Activated CD8-positive, alpha-beta memory T cell treated with anti-CD3 and anti-CD28 coated beads for 1 hour (primary cell): ENCODE measurements at places on chromosomes 2 and 18.

- no peak for DNase-seq
Measured at GRCh38 chr2:106638043-106638442, 150.9 kb downstream of the CD8B2 start.

DNA sequence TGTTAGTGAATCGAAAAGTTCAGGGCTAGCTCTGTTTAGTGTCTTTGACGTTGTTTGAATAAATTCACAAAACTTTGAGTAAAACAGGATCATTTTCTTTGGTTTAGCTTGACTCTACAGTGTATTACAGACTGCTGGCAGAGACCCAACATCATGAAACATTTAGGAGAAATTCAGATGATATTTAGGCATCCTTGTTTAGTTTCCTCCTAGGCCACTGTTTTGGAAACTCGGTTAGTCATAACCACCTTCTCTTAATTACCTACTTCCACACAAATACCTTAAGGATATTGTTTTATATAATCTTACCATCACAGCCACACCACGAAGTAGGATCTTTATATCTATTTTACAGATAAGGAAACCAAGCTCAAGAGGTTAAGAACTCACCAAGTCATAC is 7.8 kb downstream of the LIMS1 start:
- DNase-seq: no peak

- no peak for DNase-seq
Measured at GRCh38 chr2:12270876-12271588, 445.7 kb upstream of the TRIB2 start.

GRCh38 chr2:152493417-152493816 is 158.4 kb downstream of the FMNL2 start:
- no peak for DNase-seq

- no peak for DNase-seq
Measured at GRCh38 chr18:54880395-54881105, 52.3 kb downstream of the RAB27B start.

DNA sequence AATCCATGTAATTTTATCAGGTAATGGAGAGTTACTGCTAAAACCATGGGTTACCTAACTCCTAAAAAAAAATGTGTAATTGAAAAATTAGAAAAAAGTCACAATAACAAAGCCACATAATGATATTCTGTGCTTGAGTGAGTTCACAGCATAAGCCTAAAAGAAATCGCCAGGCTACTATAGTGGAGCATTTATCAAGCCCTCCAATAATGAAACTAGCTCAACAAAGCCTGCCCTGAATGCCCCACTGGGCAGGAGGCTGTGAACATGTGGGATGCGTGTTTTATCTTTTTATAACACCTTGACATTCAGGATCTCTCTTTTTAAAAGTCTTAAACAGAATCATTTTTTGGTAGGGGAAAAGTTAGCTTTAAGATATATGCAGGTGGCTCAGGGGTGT is 86.3 kb downstream of the KCTD18 start:
- no peak for DNase-seq

GRCh38 chr2:18932853-18933252 is 343.5 kb upstream of the NT5C1B start:
- no peak for DNase-seq

DNA sequence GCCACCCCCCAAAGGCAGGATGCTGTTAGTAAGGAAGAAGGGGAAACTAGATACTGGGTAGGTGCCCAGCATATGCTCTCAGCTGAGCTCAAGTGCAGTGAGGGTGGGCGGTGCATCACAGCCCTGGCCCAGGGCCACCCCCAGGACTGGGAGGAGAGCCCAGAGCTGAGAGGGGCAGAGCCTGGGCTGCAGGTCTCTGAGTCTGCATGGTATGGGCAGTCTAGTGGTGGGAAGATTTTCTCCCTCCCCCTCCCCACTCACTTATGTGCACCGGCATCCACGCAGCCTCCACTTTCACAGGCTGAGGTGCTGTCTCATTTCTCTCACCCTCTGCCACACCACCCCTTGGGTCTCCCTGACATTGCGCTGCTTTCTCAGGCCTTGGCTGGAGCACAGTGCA is 48.5 kb upstream of the CAB39 start:
- no peak for DNase-seq

DNA sequence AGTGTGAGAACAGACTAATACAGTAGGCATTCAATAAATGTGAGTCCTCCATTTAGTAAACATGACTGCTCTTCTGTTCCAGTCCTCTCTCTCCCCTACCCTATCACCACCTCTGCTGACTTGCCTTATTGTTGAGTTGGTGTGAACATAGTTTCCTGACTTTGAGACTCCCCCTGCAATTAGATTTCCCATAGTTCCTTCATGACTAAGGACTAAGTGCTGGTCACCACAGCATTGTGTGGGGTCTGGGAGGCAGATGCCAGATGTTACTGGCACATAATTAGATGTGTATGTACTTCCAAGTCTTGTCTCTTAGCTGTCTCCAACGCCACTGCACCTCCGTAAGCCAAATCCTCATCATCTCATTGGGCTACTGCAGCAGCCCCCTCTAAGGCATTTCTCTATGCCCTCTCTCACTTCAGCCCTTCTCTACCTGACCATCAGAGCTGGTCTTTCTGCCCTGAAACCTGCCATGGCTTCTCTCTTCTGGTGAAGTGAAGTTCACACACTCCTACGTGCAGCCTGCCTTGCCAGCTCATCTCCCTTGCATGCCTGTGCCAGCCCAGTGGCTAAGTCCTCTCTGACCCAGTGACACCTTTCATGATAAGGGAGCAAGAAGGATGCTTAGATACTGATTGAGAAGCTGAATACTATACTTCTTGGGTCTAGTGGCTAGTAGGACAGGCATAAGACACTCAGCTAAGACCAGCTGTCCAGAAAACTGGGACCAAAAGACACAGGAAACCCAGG is 81.6 kb upstream of the ALPP start:
- DNase-seq: no peak

DNA sequence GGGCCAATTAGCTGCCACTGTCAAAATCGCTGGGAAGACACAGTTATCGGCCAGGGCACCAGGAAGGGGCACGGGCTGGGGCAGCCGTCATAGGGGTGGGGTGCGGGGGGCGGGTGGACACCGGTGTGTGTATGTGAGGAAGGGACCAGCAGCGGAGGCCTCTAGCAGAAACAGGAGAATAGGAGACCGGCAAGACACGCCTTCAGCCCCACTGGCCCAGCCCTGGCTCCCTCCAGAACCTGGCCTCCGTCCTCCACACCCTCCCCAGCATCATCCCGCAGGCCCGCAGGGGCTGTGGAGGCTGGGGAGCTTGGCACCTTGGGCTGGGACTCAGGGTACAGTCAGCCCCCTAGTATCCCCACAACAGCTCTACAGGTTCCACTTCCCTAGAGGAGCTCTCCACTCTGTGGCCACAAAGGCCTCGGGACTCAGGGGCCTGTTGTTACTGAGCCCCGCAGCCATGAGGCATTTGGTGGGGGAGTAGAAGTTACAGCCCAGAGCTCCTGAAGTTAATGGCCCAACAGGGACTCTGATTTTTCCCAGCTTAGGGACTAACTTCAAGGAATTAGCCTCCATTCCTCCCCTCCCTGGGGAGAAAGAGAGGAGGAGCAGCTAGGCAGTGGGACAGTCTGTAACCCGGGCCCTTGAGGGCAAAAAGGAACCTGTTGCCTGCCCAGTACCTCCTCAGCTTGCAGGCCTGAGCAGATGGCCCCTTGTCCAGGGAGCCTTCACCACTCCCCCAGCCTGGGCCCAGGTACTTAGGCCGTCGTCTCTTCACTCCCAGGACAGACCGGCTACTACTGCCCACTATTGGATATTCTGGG is 19.9 kb downstream of the SH2D6 start:
- no peak for DNase-seq

DNA sequence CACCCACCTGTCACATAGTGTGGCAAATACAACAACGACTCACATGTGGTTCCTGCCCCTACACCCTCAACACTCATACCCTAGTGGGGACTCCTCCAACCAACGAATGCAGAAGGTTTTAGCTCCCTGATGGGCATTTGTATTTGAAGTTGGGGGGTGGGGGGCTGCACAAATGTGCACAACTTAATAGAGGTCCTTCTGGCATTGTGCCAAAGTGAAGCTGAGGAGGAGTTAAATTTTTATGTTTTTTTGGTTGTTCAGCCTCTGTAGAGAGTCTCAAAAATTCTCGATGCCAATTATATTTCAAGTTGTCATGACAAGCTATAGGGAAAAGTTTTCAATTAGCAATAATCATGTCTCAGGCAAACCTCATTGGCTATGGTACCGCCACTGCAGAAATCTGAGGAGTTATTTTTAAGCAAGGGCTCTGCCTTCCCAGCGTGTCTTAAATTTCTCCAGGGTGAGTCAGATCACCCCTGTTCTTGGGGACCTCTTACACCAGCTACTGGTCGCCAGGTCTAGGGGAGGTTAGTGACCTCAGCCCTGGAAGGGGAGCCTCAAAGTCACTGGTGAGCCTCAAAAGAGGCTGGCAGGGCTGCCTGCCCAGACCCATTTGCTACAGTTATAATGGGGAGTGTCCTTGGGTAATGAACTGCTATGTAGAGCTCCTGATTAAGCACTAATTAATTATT is 102.7 kb upstream of the TAF1B start:
- no peak for DNase-seq

GRCh38 chr2:122070241-122070731 is 314.8 kb downstream of the TSN start:
- no peak for DNase-seq

DNA sequence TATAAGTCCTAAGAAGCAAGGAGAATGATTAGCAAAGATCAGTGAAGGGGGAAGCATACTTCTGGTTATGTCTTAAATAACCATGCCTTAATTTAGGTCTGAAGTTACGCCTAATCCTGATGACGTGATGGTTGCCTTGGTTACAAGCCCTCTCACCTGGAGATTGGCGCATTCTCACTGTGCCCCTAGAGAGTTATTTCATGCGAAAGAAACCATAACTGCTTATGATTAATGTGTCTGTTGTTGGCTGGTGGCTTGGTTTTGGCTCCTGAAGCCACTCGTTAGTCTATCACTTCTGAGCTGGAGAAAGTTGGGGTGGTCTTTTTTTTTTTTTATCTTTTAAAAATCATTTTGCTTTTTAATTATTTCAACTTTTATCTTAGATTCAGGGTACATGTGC is 47.0 kb downstream of the TNFRSF11A start:
- no peak for DNase-seq

GRCh38 chr2:55621802-55622201 is 4.4 kb upstream of the PPP4R3B start:
- no peak for DNase-seq

- no peak for DNase-seq
Measured at GRCh38 chr2:220980966-220981675, 591.0 kb downstream of the EPHA4 start.

DNA sequence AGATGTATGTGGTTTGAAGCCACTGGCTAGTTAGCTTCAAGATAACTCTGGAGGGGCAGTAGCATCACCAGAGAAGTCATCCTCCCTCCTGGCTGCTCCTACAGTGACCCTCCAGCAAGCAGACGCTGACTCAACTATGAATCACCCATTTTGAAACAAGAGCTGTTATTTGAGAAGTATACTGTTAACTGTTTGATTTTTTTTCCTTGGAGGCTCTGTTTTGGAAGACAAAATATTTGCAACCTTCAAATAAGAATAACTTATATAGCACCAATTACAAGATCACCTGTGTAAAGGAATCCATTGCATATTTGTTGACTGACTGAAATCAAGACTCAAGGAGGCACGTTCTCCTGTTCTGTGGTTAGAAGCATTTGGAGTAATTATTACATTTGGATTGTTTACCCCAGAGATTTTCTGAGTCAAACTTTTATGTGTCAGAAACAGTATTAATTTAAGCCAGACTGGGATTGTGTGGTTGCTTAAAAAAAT is 313.8 kb downstream of the MTX2 start:
- no peak for DNase-seq

DNA sequence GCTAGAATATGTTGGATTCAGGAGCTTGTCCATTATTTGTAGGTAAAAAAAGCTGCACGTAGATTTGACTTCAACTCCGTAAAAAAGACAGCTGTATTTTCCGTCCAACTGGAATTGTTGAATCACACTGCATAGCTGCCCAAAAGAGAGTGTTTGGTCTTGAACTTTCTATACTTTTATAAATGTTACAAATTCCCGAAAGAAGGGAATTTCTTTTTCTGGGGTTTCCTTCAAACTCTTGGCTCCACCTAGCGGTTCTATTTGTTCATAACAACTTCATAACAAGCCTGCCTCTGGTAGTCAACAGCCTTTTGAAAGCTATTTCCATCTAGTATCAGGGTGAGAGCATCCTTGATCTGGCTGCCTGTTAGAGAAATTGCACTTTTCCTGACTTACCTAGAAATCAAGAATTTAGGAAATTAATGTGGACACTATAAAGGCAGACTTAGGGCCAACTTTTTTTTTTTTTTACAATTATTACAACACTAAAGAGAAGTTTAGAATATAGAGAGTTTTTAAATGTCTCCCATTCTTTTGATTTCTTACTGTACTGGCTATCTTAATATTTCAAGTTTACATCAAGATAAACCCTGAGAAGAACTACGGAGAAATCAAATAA is 48.1 kb downstream of the TMEM185B start:
- no peak for DNase-seq

- no peak for DNase-seq
Measured at GRCh38 chr2:111954602-111955332, 56.4 kb downstream of the MERTK start.

DNA sequence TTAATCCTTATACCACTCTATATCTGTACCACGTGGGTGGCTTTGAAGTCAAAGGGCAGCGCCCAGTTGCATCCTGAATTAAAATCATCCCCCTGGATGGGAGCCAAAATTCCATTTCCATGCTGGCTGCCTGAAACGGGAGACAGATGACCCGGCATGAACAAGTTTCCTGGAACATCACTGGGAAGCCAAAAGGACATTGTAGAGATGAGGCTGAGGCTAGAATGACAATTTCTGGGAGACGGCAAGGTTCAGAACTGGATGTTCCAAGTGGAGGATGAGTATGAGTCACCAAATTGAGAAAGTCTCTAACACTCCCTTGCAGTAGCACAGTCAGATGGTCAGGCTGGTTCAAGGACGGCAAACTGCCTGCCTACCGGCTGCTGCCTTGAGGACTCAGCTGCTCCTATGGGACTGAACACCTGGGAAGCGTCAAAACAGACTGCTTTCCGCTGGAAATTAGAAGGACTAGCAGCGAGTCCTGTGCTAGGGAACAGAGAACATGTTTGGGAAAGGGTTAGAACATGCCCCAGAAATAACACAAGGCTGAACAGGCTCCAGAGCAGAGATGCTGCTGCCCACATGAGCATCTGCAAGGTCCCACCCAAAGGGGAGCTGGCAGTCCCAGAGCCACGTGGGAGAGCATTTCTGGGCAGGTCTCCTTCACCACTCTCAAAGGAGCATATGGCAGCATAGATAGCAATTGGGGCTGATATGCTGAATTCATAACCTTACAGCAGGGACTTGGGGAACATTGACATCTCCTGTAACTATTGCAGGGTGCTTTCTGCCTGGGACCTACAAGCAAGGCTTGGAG is 32.0 kb downstream of the YPEL5 start:
- DNase-seq: no peak
